ENCODE measurements at places on chromosomes 7 and 10.

DNA sequence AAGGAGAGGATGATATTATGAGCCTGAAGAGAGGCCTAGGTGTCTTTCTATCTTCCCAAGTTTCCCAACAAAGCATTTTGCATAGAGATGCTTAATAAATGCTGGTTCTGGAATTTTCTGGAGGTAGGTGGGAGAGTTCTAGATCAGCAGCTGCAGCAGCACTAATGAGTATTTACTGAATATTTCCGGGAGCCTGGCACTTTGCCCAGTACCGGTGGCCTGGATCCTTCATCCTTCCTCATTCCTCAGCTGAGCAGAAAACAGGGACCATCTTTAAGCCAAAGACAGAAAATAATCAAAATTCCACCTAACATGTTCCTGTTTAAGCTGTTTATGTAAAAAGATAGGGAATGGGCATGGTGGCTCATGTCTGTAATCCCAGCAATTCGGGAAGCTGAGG lies 813.2 kb upstream of the AUTS2 start:
- DNase-seq = no peak

- no peak for DNase-seq
These were observed 70.7 kb upstream of the C1QL3 start for GRCh38 chr10:16592378-16592777.

- DNase-seq = no peak
These were observed 231.4 kb downstream of the CREB5 start for GRCh38 chr7:28643584-28644340.

DNA sequence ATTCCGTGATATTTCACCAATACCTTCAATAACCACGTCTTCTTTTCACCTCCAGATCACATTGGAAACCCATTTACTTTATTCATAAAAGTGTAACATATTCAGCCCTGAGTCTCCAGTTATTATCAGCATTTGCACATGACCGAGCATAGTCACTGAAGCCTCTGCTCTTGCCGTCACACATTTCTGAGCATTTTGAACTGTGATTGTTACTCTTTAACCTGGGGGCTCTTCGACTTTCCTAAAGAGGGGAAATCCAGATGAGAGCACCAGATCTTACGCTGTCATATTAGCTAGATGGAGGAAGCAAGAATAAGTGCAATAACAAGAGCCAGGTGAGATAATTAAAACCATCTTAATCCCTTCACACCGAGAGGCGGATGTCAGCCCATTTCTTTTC lies 260.0 kb upstream of the NRP1 start:
- no peak for DNase-seq

- DNase-seq = no peak
These were observed 92.5 kb downstream of the TRIL start for GRCh38 chr7:28865601-28866144.

- DNase-seq = no peak
These were observed 38.5 kb downstream of the GRID1 start for GRCh38 chr10:86327954-86328725.

DNA sequence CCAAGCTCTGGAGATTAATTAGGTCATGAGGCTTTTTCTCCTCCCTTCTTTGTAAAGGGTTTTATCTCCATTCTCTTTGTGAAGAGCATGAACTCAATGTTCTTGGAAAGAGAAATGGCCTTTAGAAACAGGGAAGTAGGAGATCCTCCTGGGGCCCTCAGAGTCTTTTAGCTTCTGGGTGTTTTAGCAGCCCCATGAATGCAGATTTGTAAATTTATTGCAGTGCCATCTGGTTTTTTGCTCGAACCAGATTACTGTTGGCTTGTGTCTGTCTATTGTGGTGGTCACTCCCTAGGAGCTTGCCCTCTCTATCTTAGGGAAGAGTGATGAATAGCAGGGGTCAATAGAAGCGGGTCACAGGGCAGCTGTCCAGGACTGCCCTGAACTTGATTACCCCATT lies 110.6 kb downstream of the BTRC start:
- no peak for DNase-seq

- DNase-seq = no peak
These were observed 273.8 kb downstream of the AUTS2 start for GRCh38 chr7:69871886-69872569.

DNA sequence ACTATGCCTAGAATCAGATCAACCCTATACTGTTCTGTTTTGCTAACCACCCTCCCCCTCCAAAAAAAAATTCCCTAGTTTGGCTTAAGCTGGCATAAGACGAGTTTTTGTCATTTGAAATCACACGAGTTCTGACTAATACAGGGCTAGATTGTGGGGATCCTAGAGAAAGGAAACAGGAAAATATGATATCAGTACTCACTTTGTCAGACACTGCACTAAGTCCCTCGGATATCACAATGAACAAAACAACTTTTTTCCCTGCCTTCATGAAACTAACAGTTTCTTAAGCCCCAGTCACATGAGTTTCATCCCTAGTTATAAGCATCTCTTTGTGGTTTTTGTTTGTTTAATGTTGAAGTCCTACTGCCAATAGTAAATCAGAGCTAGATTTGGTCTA lies 118.5 kb downstream of the ITGB8 start:
- no peak for DNase-seq

Data from activated T-cell treated with anti-CD3 and anti-CD28 coated beads for 24 hours (primary cell).